Activated naive CD8-positive, alpha-beta T cell treated with anti-CD3 and anti-CD28 coated beads, Interleukin-2, amount 50 U/mL, for 16 hours (primary cell): ENCODE measurements at places on chromosomes 16 and 17.

GRCh38 chr17:70332356-70333210 is 163.3 kb downstream of the KCNJ2 start:
- no peak for DNase-seq

DNA sequence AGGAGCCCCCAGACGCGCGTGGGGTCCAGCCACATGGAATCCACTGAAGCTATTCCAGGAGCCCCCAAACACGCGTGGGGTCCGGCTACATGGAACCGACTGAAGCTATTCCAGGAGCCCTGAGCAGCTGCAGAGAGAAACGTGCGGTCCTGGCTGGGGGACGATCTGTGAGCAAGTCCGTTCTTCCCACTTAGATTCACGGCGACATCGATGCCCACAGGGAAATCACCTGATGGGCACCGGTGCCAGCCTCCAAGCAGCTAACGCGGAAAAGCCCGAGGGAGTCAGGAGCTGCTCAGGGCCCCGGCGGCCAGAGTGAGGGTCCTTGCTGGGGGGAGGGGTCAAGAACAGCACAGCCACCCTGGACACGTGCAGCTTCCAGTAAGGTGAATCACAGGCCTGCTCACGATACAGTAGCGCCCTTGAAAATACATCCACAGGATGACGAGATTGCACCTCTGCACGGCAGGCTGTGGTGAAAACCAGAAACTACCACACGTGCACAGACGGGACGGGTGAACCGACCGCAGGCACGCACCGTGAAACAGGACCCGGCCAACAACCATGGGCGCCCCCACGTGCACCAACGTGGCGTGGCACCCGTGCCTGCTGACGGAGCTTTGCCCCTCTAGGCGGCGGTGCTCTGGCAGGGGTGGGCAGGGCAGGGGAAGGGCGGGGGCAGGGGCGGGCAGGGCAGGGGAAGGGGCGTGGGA is 77.7 kb upstream of the GNG13 start:
- DNase-seq = no peak

- no peak for DNase-seq
Observed at GRCh38 chr16:72371307-72372086, 199.5 kb upstream of the PMFBP1 start.

DNA sequence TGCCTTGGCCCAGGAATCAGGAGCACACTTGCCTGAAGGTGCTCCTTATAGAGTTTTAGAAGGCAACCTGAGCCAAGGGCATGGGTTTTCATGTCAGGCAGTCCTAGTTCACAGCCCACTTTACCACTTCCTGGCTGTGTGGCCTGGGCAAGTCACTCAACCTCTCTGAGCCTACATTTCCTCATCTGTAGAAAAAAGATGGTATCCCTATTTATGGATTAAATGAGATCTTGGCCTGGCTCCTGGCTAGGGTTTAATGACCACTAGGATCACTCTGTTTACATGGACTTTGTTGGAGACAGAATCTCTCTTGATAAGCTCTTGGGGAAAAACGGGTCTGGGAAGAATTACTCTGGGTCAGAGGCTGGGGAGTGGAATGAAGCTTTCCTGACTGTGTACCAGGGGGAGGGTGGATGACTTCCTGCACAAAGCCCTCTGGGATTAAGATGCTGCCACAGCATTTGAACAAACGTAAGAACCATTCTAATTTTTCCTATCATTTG is 2.3 kb downstream of the MT2A start:
- DNase-seq = no peak

DNA sequence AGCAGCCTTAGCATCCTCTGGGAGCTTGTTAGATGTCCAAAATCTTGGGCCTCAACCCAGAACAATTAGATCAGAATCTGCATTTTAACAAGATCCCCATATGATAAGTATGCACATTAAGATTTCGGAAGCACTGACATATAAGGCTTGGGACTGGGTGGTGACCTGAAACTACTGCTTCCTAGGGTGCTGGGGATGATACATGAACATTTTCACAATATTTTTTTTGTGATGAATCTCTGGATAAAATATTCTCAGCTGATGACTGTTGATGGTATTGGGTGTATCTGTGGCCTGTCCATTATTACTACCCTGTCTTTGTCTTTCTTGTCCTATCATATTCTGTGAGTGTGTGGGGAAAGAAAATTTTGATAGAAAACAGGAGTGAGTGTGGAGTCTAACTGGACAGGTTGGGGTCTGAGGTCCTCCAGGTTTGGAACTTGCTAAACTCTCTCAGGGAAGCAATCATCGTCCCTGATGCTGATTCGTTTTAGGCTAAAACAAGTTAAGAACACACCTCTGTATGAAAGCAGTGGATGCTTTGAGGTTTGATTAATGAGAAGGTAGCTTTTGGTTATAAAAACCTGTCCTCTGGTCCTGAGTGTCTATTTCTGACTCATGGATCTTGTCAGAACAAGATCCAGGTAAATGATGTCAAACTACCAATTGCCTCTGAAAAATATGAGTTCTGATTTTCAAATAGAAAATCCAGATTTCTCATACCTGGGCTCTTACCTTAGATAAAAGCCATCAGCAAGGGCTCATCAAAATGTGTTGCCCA is 23.2 kb downstream of the KRT23 start:
- DNase-seq = no peak

DNA sequence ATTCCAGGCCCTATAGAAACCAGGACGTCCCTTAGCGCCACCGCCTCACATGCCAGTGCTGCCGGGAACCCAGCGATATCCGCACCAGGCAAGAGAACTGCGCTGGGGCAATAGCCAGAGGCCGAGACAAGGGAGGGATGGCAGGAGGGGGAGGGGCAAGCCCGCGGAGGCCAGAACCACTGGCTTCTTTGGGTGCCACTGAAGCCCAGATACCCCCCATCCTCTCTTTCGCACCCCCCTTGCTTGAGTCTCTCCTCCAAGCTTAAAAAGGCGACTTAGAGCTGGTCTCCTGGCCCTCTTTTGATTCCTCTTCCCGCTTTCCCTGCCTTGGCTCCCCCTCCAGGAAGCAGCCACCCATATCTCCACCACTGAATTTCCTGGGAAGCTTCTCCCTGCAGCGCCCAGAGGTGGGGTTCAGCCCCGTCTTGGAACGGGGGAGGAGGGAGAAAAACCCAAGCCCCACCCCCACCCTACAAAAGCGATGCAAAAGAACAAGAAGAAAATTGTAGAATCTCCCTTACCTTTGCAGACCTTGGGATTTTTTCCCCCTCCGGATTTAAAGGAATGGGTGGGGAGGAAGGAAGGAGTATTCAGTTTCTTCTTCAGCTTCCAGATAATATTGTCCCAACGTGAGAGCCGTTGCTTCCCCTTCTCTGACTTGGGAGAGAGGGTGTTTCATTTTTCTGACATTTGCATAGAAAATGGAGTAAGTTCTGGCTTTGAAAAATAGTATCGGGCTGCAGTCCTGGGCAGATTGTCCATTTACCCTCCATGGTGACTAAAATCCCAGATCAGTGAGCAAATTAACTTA is 622 bp downstream of the HOXB6 start:
- DNase-seq = no peak

DNA sequence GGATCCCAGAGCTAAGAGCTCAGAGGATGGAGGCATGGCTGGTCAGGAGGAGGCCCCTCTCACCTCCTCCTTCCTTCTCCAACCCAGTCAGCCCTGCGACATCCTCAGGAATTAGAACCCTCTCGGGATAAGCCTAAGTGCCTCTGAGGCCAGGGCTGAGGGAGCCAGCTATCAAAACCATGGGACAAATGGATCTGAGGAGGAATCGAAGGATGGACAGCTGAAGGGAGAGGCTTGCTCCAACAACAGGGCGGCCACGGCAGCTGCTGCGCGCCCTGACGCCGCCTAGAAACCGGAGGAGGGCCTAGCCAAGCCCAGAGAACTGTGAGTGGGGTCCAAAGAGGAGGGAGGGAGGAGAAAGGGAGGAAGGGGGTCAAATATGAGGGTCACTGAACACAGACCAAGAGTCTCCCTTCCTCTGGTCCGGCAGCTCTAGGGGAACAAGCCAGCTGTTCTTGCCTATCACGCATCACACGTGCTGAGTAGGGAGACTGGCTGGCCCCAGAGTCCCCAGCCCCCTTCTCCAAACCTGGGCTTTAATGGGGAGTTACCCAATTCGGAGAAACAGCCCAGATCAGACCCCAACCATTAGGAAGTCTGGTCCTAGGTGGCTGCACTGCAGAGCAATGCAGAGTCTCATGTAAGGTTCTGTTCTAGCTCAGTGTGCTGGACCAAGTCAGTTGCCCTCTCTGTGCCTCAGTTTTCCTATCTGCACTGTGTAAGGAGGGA is 5.9 kb upstream of the HOXB13 start:
- no peak for DNase-seq

- DNase-seq = no peak
Observed at GRCh38 chr17:78248051-78248914, 16.9 kb downstream of the TMEM235 start.

DNA sequence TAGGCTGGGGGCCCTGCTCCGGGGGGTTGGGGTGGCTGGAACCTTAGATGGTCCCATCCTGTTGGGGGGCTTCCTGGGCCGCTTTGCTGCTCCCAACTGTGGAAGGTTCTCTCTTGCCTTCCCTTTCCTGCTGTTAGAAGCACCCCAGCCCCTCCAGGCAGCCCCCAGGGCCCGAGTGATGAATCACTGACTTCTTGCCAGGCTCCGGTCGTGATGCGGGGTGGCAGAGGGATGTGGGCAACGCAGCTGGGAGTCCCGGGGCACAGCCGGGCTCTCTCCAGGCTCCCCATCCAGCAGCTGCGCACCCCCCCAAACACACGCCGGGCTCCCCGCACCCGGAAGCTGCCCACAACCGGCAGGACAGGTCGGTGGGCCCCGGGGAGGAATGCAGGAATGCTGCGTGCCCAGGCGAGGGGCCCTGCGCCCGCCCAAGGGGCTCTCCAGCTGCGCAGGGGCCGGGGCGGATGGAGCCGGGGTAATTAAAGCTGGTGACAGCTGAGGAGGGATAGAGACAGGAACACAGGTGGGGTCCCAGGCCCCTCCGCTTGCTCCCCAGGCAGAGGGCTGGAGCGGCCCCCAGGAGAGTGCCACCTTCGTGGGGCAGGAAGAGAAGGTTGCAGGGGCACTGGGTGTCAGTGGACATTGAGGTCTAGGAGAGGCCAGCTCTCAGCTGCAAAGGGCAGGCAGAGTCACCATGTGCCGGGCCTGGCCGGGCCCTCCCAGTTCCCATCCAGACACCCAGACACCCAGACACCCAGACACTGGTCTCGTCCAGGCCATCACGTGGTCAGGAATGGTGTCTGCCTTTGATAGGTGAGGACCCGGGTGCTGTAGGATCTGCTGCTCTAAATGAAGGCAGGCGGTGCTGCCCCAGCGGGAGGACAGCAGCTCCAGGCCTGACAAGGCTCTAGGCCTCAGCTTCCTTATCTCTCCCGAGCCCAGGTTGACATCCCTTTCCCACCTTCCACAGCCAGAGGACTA is 15.0 kb upstream of the SLC38A10 start:
- DNase-seq = no peak

- DNase-seq = no peak
Observed at GRCh38 chr16:25512041-25512440, 179.7 kb upstream of the HS3ST4 start.

DNA sequence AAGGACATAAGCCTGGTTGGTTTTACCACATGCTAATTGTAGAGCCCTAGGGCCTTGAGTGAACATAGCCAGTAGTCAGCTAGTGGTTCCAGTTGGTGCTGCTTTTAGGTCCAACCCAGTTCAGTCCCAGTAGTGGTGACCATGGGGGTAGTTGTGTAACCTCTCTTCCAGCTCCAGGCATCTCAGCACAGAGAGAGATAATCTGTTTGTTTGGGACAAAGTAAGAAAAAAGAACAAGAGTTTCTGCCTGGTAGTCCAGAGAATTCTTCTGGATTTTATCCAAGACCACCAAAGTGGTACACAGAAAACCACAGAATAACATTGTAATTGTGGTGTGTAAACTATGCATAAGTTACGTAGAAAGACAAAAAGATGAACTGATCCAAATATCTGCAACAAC is 5.2 kb upstream of the CCL13 start:
- no peak for DNase-seq

GRCh38 chr16:23145186-23145585 is 4.1 kb downstream of the USP31 start:
- DNase-seq = no peak

DNA sequence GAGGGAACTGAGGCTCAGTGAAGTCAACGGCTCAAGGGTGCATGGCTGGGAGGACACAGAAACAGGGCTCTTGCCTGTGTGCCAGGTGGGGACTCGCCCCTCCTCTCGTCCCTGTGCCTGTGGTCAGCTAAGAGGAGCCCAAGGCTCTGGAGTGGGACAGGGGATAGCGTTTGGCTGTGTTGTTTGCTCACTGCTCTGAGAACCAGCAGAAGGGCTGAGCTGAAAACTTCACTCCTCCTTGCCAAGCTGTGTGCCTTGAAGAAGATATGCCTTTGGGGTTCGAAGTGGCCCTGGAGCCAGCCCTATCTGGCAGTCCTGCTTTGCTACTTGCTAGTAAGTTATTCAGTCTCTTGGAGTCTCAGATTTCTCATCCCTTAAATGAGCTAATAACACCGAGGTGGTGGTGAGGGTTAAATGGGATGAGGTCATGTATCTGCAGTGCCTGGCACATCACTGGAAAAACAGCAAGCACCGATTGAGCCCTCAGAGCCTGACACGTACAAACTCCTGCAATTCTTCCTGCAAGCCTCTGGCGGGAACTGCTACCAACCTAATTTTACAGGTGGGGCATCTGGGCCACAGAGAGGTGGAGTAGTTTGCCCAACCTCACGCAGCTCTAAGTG is 17.7 kb downstream of the FOXL1 start:
- no peak for DNase-seq

- no peak for DNase-seq
Observed at GRCh38 chr16:17835118-17835876, 364.5 kb upstream of the XYLT1 start.

DNA sequence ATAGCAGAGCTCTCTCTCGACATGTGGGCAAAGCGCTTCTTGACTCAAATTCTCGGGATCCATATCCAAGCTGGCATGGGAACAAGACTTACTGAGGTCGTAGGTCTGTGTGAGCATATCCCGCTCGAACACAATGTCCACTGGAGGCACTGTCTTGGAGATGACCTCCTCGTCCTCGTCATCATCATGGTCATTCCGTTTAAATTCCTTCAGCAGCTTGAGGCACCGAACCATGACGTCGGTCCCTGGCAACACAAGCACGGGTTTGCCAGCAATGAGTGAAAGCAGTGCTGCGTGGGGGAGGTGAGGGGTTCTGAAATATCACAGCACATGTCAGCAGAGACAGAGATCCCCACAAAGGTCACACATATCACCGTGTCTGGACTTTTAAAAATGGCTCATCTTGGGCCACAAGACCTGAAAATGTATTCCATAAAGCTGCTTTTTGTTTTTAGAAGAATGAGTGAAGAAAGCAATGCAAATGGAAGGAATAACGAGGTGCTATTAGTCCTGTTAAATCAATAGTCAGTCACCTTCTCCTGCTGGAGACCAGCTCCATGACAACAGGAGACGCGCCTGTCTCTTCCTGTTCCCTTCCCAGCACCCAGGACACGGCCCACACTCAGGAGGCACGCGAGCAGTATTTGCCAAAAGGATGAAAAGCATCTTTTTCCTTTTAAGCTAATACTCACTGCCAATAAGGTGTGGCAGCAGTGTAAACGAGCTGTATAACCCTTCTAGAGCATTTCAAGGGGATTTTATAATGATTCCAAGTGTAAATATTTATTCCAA is 37.9 kb downstream of the GTF3C1 start:
- no peak for DNase-seq

- no peak for DNase-seq
Observed at GRCh38 chr16:74580833-74581232, 26.1 kb downstream of the GLG1 start.
